Upper lobe of left lung (tissue), 6 donors: ENCODE measurements at places on chromosomes 5 and 9. TPM values are rescaled to one million over a fixed set of nuclear protein-coding genes. Genes with fewer than 3 reads are reported as not detected.

DNA sequence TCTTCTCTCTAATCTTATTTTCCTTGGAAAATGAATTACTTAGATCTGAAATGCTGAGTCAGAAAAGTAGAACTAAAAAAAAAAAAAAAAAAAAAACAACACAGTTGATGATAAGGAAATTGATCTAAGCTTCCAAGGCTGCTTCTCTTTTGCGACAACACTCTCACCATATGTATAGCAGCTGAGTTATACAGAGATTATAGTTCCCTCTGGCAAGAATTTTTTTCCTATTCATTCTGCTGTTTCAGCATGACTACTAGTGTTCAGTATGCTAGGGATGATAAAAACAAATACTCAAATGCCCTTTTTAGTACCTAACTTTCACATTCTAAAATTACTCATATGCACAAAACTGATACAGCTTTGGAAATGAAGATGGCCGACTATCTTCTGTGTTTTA, 267.3 kb downstream of the MLLT3 start:
- no peaks in the 10 kb centered on the region for H3K36me3 ChIP-seq
- DNase-seq: no peak
- H3K4me3 ChIP-seq: no peak overlapping the region
- no peak overlapping the region for H3K27ac ChIP-seq
- no peaks in the 10 kb centered on the region for H3K27me3 ChIP-seq
- H3K4me1 ChIP-seq: peaks cover 24% of the 10 kb centered on the region

- no peak overlapping the region for H3K27ac ChIP-seq
- no peaks in the 10 kb centered on the region for H3K36me3 ChIP-seq
- H3K4me1 ChIP-seq: no peaks in the 10 kb centered on the region
- no peaks in the 10 kb centered on the region for H3K27me3 ChIP-seq
- H3K4me3 ChIP-seq: no peak overlapping the region
Observed at GRCh38 chr9:137493364-137494103, 34.4 kb upstream of the NSMF start.

DNA sequence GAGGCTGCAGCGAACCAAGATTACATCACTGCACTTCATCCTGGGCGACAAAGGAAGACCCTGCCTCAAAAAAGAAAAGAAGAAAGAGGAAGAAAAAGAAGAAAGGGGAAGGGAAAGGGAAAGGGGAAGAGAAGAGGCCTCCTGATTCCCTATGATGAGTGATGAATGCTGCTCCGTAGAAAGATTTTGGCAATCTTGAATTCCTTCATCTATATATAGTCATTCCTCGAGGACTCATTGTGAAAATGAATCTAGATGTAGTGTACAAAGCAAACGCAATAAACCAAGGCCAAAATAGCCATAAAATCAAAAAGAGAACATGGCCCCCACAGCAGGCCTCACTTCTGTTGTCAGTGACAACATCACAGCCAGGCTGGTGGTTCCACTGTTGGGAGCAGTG, 218.0 kb downstream of the DCP2 start:
- no peaks in the 10 kb centered on the region for H3K4me1 ChIP-seq
- H3K27me3 ChIP-seq: no peaks in the 10 kb centered on the region
- no peak overlapping the region for H3K27ac ChIP-seq
- no peak for DNase-seq
- H3K4me3 ChIP-seq: no peak overlapping the region

DNA sequence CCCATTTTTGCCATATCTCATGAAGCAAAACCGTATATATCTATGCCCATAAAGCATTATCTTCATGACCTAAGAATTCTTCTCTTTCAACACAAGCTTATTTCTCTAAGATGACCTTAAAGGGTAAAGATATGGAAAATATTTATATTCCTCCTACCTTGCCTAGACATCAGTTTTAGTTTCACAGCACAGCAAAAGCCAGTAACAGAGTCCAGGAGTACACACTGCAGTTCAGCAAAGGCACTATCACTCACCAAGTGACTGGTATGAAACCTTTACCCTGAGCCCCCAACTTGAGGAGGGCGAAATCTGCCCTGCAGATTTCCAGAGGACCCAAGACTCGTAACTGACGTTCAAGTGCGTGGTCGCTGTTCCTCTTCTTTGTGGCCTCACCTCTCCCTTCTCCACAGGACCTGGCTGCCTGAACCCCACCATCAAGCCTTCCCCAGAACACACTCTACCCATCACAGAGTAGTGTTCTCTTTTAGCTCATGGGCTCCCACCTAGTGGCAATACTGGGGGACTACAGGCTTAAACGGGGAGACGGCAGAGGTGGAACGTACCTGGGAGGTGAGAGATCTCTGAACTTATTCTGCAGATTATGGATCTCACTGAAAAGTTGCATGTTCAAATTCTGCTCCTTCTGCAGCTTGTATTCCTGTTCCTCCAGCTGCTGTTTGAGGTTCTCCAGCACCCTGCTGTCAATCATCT, 141.0 kb downstream of the CDK5RAP2 start:
- H3K4me3 ChIP-seq: no peak overlapping the region
- H3K4me1 ChIP-seq: peaks cover 39% of the 10 kb centered on the region
- H3K27ac ChIP-seq: no peak overlapping the region
- DNase-seq: no peak
- H3K27me3 ChIP-seq: no peaks in the 10 kb centered on the region
- peaks cover 39% of the 10 kb centered on the region for H3K36me3 ChIP-seq

GRCh38 chr9:93900971-93901861, 53.9 kb downstream of the BARX1 start:
- H3K27ac ChIP-seq: no peak overlapping the region
- H3K4me3 ChIP-seq: no peak overlapping the region
- H3K4me1 ChIP-seq: no peaks in the 10 kb centered on the region
- no peaks in the 10 kb centered on the region for H3K27me3 ChIP-seq
- no peaks in the 10 kb centered on the region for H3K36me3 ChIP-seq

Gene SPEF2
- 9.0 TPM for total RNA-seq

GRCh38 chr9:115413766-115414382, 295.9 kb upstream of the TNC start:
- no peak for DNase-seq
- H3K4me3 ChIP-seq: no peak overlapping the region
- no peak overlapping the region for H3K27ac ChIP-seq
- no peaks in the 10 kb centered on the region for H3K27me3 ChIP-seq
- H3K36me3 ChIP-seq: no peaks in the 10 kb centered on the region

Gene NIPSNAP3A
- 7.8 TPM for total RNA-seq
